ENCODE measurements at places on chromosomes 4 and X. TPM values are rescaled to one million over a fixed set of nuclear protein-coding genes. Genes with fewer than 3 reads are reported as not detected.

ZNF674 gene
- 2.5 TPM for total RNA-seq

COX7B2 gene
- not detected for total RNA-seq

TMEM128 gene
- total RNA-seq: 9.3 TPM

PDGFC gene
- 1.6 TPM for total RNA-seq

RHOXF1 gene
- 1.4 TPM for total RNA-seq

AWAT2 gene
- total RNA-seq: not detected

RNF150 gene
- not detected for total RNA-seq

TMEM255A gene
- total RNA-seq: 0.66 TPM

NDNF gene
- not detected for total RNA-seq

RAB9B gene
- total RNA-seq: 0.45 TPM
